B cell (primary cell): ENCODE measurements at places on chromosomes 16 and 17.

DNA sequence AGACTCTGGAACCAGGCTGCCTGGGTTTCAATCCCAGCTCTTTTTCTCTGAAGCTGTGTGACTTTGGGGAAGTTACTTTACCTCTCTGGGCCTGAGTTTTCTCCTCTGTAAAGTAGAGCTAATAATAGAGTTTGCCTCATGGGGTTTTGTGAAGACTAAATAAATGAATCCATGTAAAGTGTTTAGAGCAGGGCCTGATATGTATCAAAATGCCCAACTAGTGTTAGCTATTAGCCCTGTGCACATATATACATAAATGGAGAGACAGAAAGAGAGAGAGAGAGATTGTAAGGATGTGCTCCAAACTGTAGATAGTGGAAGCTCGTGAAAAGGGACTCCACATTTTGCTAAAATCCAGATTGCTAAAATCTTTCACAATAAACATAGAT is 44.8 kb upstream of the HAPSTR1 start:
- DNase-seq = no peak

DNA sequence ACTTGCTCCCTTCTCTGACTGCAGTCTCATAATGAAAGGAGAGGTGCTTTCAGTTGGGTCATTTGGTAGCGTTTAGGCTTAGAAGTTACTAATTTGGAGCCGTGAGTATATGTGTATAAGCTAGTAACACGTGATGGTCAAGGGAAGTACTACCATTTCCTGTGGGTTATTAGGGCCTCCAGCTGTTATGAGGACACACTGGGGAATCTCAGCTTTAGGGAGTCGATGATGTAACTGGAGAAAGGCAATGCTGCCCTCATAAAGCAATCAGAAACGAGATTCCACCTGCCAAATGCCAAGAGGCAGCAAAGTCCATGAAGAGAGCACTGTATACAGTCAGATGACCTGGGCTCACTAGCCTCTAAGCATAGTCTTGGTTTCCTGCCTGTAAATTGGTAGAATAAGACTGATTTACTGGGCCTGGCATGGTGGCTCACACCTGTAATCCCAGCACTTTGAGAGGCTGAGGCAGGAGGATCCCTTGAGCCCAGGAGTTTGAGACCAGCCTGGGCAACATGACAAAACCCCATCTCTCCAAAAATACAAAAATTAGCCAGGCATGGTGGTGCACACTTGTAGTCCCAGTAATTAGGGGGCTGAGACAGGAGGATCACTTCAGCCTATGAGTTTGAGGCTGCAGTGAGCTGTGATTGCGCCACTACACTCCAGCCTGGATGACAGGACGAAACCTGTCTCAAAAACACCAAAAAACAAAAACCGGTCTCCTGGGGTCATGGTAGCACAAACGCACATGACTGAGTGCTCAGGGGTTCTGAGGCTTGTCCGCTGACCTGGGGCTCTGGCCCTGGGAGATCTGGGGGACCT is 53.0 kb downstream of the SF3B3 start:
- DNase-seq = no peak

DNA sequence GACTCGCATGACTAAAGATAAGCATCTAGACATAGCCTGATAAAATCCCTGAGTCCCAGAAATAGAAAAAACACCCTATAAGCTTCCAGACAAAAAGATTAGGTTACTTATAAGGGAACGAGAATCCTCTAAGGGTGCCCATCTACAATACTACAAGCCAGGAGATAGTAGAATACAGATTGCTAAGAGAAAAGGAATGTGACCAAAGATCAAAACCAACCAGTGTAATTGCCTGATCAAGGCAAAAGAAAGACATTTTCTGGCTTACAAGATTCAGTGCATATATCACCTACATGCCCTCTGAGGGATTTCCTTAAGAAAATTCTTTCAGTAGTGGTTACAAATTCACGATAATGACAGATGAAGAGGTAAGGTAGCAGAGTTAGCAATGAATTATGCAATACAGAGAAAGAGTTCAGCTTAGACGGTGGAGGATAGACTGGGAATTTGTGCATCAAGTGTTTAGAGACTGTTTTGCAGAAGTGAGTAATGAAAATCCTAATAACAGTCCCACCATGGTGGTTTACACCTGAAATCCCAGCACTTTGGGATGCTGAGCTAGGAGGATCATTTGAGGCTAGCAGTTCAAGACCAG is 35.0 kb downstream of the BCL7C start:
- DNase-seq = no peak

GRCh38 chr17:17075125-17075781 is 33.0 kb downstream of the MPRIP start:
- DNase-seq = no peak

DNA sequence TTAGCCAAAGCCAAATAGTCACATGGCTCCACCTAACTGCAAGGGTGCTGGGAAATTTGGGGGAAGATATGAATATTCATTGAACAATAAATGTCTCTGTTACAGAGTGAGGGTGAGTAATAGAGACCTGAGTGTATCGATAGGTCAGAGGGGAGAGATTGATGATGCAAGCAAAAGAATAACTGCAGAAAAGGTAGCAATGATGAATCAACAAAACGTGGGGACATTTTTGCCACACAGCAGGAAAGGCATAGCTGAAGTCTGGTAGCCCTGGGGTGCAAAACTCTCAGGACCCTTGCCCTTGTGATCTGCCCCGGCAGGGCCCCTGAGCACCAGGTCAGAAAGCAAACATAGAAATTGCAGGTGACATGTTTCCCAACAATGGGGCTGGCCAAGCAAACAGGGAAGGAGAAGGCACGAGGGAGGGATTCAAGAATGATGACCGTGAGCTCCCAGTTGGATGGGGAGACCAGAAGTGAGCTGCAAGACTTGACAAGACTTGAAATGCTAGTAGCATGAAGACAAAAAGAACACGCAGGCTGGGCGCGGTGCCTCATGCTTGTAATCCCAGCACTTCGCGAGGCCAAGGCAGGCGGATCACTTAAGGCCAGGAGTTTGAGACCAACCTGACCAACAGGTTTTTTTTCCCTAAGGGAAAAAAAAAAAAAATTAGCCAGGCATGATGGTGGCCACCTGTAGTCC is 12.7 kb upstream of the HERPUD1 start:
- no peak for DNase-seq

DNA sequence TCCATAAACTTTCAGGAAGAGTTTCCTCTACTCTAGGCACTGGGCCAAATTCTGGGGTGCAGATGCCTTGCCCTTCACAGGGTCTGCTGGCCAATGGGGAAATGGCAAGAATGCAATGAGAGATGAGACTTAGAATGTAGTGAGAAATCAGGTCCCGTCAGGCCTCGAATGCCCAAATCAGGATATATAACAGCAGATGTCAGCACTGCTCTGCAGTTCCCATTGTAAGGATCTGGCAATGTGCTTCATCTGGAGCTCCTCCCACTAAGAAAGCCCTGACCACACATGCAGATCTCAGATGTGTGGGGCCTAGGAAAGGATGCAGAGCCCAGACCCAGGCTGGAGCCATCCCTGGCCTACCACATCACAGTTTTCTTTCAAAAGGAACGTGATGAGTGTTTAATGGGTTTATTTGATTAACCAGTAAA is 13.9 kb upstream of the LPCAT2 start:
- no peak for DNase-seq

DNA sequence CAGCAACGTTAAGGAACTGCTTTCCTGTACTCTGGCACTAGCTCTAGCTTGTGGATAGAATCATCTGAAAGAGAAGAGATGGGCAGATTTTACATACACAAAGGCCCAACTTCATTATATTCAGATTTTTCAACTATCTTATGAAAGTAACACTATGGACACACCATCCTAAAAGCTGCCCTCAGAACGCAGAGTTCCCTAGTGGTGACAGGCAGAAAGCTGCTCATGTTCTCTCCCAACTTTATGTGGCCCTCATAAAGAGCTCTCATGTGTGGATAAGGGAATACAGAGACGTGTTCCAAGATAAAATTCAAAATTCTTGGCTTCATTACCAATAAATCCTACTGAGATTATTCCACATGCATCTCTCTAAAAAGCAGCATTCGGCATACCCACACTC is 1.5 kb downstream of the CFAP20 start:
- DNase-seq = no peak

GRCh38 chr17:63703029-63703428 is 3.1 kb upstream of the LIMD2 start:
- DNase-seq = no peak

GRCh38 chr16:2436110-2436509 is 6.9 kb downstream of the CCNF start:
- no peak for DNase-seq

GRCh38 chr17:17499402-17500145 is 3.4 kb upstream of the RASD1 start:
- DNase-seq = no peak

DNA sequence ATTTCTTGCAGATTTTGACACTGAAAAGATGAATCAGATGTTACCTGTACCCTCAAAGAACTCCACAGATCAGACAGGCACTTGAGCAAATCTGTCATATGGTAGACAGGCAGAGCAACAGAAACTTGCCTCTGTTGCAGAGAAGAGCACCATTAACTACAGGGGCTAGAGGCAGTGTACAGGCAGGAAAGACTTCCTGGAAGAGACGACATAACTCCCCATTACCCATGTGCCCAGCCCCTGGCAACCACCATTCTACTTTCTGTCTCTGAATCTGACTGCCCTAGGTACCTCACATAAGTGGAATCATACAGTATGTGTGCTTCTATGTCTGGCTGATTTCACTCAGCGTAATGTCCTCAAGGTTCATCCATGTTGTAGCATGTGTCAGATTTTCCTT is 15.5 kb downstream of the GFOD2 start:
- no peak for DNase-seq

DNA sequence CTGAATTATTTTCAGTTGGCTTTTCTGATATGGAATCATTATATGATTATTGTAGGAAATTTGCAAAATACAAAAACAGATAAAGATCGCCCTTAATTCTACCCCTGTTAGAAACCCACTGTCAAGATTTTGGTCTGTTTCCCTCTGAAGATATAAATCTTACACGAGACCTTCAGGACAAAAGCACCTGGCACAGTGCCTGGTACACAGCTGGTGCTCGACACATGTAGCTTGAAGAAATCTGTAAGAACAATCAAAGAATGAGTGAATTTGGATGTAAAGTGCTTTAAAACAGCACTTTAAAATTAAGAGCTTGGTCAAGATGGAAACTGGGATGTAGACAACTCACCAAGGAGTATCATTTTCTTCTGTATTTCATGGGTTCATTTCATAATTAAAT is 181.1 kb downstream of the C16orf78 start:
- DNase-seq = no peak

DNA sequence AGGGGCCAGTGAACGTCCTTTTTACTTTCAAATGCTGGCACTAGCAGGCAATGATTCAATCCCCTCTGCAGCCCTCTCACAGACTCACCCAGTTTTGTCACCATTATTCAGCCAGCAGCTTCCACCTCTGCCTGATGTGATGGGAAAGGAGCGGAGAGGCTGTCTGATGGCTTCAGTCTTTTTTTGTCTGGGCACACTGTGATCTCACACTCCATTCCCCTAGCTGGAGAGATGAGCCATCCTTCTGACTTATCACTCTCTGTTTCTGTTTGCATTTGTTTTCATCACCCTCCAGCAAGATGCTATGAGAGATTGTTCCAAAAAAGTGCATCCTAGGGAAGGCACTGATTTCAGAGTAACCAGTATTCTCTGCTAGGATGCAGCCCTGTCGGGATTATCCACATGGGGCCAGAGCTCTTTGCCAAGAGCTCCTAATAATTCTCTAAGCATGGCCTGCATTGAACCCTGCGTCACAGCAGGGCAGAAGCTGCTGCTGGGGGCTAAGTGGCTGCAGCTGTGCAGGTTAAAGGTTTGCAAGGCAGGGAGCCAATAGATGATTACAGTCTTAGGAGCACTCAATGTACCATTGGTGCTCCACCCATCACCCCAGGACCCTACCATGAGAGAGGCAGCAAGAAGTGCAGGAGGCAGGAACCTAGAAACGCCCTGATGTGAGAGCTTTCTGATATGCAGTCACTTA is 236.1 kb upstream of the C16orf82 start:
- DNase-seq = no peak

DNA sequence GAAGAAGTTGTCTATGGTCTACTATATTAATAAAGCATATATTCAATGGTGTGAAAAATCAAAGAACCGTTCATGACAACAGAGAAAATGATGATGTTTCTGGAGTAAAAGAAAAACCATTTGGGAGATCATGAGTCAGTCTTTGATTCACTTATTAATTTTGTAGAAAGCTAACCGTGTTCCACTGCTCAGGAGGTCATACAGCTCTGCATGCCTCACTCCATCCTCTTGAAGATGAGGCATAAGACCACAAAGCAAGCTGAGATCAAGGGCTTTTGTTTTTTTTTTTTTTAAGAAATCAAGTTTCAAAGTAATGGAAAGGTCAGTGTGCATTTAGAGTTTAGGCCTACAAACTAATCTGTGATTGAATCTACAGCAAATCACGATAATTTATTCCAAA is 206.4 kb downstream of the CEP112 start:
- no peak for DNase-seq

GRCh38 chr17:82129095-82129494 is 31.1 kb upstream of the FASN start:
- DNase-seq = no peak

- DNase-seq = no peak
These were observed 5.1 kb downstream of the CD300E start for GRCh38 chr17:74618451-74618850.

DNA sequence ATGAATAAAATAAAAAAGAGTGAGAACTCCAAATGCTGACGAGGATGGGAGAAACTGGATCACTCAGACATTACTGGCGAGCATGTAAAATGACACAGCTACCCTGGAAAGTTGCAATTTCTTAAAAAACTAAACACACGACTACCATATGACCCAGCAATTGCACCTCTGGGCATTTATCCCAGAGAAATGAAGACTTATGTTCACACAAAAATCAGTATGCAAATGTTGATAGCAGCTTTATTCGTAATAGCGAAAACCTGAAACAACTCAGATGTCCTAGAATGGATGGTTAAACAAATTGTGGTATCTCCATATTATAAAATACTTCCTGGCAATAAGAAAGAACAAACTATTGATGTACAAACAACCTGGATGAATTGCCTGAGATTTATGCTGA is 357.2 kb upstream of the ASIC2 start:
- DNase-seq = no peak
